ENCODE measurements at places on chromosomes 5 and 9. TPM values are rescaled to one million over a fixed set of nuclear protein-coding genes. Genes with fewer than 3 reads are reported as not detected.

The PCA3 gene
- not detected for total RNA-seq

The SEMA6A gene
- total RNA-seq, result 6.1 TPM

The SLCO4C1 gene
- total RNA-seq, result not detected

The WWC1 gene
- 18.5 TPM for total RNA-seq

The MARCOL gene
- not detected for total RNA-seq

The NFIB gene
- total RNA-seq, result 37.2 TPM

The NEUROG1 gene
- not detected for total RNA-seq

The PAX5 gene
- 0.44 TPM for total RNA-seq

The PRDM9 gene
- not detected for total RNA-seq

- ATAC-seq, result peak; percentile 43
Measured at GRCh38 chr5:126852091-126852571, 75.2 kb downstream of the LMNB1 start.

DNA sequence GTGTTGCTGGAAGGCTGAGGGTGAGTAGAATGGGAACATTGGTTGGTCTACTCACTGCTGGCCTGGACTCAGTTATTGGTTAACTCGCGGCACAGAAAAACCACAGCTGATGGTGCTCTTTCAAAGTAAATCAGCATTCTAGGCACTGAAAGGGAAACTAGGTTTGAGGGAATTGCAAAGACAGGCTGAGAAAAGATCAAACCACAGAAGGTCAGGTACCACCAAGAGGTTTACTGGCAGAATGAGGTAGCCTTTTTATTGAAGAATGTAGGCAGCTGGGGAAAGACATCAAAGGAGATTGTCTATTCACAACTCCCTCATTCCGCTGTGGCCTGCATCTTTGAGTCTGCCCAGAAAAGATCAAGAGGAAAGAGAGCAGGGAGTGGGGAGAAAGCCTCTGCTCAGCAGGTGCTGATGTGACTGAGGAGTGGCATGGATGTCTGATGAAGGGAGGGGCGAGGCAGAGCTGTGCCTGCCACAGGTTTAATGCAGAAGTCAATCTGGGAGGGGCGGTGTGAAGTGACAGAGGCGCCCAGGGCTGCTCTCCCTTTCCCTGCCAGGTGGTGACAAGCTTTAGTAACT, 255.5 kb downstream of the MAN2A1 start:
- ATAC-seq, result no peak

DNA sequence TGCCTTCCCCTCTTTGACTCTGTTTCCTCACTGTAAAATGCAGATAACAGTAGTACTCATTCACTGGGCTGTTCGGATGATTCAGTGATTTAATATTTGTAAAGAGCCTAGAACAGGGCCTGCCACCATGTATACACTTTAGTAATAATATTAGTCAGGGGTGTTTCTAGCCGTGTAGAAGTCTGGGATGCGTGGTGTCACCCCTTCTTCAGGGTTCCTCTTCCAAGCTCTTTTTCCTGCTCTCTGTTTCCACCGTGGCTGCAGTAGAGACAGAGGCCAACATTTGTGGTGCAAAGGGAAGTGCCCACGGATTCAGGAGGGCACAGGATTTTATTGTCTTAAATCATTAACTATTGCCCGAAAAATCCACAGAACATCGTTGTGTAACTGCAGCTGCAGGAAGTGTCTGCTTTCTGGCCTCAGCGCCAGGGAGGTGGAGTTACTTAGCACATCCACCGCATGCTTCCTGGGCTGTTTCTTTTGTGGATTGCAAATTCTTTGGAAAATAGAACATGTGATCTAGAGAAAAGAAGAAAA, 61.7 kb downstream of the TRIO start:
- peak; percentile 50 for ATAC-seq

DNA sequence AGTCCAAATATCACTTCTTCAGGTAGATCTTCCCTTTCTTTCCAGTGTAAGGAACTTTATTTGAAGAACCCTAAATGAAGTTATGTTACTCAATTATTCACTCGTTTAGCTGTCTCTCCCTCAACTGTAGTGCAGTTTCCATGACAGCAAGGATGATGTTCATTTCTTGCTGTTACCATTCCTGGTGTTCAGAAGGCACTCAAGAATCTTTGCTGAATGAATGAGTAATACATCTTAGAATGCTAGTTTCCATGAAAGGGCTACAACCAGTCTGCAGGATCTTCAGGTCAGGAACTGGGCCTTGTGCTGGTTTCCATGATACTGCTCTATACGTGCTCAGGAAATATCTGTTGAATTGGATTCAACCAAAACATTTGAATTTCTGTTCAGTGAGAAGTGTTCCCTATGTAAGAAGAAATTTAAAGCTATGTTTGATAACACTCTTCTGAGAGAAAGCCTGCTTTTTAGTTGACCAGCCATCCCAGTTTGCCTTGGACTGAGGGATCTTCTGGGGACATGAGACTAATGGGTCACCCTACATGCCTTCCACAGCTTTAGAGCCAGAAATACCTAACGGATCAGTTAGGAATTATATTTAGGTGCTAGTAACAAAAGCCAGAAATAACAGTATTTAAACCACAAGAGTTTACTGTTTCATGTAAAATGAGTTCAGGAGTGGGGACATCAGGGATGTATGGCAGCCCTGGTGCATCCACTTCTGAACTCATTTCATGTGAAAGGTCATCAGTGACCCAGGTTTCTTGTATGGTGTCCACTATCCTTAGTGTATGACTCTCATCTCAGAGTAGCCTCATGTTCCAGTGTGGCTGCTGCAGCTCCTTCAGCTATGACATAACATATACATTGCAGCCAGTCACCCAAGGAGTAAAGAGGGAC, 500.1 kb upstream of the SGCD start:
- ATAC-seq, result no peak

DNA sequence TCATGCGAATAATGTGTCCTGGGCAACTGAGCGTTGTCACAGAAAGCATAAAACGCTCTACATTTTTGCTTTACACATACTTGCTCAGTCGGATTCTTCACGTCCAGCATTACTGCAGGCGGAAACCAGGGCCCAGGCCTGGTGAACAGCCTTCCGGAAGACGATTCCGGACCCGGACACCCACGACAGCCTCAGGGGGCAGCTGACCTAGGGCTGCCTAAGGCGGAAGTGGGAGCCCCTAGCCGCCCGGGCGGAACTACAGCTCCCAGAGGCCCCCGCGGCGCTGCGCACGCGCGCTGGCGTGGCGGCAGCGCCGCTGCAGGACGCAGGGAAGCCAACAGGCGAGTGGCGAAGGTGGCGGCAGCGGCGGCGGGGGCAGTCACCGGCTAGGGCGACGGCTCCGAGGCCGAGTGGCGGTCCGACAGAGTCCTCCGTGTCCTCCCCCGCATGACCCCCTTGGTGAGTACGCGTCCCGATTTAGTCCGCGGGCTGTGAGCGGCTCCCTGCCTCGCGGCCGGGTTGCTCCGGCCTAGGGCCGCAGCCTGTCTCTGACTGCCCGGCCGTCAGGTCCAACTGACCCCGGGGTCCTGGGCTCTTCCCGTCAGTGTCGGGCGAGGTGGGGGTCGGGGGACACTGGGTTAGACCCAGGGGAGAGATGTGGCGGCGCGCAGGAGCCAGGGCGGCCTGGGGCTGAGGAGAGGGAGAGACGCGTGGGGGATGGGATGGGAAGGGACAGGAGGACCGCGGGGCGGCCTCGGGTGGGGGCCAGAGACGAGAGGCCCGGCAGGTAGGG, at the start of gene GAPVD1:
GAPVD1 (plus strand) TSS at position 326 of the 793 bp plus-strand sequence. CDS start 37,096 bp downstream, outside the sequence.
- ATAC-seq, result peak; percentile 99

GRCh38 chr5:159184236-159184635, 25.1 kb downstream of the RNF145 start:
- ATAC-seq, result no peak

DNA sequence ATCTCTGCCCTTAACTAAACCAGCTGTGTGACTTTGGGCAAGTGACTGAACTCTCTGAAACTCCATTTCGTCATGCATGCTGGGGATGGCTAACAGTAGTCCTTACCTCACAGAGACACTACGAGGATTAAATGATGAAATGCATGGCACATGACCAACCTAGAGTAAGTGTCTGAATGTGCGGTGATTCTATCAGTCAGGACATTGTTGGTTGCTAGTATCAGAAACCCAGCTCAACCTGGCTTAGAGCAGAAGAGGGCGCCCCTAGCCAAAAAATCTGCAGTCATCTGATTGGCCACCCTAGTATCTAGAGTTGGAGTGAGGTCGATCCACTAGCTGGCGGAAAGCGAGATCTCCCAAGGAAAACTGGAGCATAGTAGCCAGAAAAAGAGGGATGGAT, 25.2 kb downstream of the NEURL1B start:
- ATAC-seq, result no peak

GRCh38 chr5:87741881-87742280, 329.2 kb upstream of the CCNH start:
- no peak for ATAC-seq

DNA sequence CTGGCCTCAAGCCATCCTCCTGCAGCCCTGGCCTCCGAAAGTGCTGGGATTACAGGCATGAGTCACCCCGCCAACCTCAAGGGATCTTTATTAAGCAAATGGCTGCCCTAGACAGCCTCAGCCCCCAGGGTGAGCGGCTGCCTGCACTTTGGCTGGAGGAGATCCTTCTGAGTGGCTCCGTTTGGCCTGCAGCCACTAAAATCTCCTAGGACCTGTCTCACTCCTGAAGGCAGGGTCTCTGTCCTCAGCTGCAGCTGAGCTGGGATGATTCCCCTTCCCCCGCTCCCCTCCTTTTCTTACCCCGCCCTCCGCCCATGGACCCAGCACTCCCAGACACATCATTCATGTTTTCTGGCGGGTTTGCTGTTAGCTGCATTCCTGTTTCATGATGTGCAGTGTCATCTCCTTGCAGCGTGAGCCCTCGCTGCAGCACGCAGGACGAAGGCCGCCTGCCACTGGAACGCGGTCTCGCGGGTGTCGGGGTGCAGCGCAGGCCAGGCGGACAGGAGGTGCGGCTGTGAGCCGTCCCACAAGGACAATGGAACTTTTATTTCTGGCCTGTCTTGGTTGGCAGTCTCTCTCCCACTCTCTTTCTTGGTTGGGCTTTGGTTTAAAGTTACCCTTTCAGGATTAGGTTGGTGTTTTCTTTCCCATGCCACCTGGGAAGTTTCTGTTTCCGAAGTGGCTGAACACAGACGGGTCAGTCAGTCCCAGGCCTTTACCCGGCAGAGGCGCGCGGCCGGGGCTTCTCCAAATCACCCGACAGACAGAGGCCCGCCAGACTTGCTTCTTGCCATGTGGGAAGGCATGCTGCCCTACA, 137.1 kb downstream of the FOXD1 start:
- peak; percentile 72 for ATAC-seq

GRCh38 chr9:7129391-7129790, 371.6 kb downstream of the KDM4C start:
- ATAC-seq, result no peak

DNA sequence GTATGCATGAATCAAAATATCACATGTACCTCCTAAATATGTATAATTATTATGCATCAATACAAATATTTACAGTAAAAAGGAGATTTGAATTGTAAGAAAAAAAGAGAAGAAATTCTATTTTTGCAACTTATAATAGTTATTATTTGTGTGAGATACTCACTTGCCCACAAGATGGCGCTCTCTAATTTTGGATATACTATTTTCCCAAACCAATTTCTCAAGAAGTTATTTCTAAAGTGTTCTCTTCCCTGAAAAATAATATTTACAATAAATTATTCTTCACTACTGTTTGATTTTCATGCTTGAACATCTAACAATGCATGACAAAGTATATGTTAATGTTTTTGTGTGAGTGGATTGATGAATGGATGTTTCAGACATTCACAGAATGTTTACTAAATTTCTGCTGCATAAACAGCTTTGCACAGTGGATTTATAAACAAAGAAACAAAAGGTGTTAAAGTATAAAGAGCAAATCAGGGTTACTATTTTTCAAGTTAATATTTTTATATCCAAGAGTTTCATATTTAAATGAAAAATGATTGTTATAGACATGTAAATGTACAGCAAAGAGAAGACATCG, 503.4 kb downstream of the PDE4D start:
- no peak for ATAC-seq

DNA sequence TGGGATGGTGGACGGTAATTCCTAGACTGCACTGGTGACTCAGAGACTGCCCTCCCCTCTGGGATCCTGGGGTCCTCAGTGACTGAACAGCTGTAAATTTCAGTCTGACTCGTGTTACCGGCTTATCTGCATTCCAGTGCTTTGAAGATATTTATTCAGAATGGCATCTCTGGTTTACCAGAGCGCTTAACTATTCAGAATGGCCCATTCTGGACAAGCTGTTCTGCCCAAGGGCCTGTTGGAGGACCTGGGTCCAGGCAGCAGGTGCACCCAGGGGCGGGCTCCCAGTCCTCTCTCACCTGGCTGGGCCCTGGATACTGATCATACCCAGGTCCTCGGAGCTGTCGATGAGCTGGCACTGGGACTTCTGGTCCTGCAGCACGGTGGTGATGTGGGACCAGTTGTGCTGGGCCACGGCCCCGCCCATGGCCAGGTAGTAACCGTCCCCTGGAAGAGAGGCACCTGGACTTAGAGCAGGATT, 48.0 kb downstream of the SARDH start:
- no peak for ATAC-seq

DNA sequence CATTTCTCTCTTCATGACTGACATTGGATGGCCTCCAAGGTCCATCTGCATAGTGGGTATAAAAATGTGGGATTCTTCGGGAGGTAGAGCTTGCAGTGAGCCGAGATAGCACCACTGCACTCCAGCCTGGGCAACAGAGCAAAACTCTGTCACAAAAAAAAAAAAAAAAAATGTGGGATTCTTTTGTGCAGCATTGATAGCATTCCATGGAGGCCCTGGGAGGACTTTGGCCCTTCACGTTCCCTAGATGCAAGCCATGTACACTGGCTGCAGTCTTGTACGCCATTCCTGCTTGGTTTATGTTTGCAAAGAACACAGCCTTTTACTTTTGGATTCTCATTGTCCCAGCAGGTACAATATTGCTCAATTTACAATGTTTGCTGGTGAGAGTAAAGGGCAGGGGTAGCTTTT, 157.8 kb downstream of the SLCO4C1 start:
- ATAC-seq, result no peak

DNA sequence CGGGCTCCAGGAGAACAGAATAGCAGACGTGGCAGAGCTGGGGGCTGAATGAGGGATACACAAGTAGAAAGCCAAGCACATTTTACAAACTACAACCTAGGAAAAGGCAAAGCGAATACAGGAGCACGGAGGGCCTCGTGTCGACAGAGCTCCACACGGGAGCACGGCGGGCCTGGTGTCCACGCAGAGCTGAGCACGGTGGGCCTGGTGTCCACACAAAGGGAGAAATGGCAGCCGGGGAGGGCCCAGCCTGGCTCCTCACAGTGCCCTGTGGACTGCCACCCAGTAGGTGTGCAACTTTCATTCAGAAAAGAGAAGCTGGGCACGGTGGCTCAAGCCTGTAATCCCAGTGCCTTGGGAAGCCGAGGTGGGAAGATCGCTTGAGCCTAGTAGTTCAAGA, 3.4 kb upstream of the INPP5E start:
- no peak for ATAC-seq

GRCh38 chr5:104913841-104914281, 1351.3 kb upstream of the NUDT12 start:
- ATAC-seq, result no peak

- peak; percentile 31 for ATAC-seq
Measured at GRCh38 chr5:115602591-115603125, 379 bp upstream of the TICAM2 start.

GRCh38 chr5:83554686-83555085, 83.1 kb downstream of the VCAN start:
- ATAC-seq, result no peak
